Renal cortex interstitium (tissue), 15 donors: ENCODE measurements at places on chromosomes 16 and 17.
A peak's percentile ranks its signal among the peaks of the same experiment; 100 is the strongest.

GRCh38 chr17:75340631-75341030 is 51.4 kb upstream of the SLC25A19 start:
- DNase-seq = no peak

- DNase-seq = no peak
These were observed 15.6 kb downstream of the SLC7A6 start for GRCh38 chr16:68279726-68280558.

- no peak for DNase-seq
These were observed 44.0 kb downstream of the SREBF1 start for GRCh38 chr17:17792551-17793377.

GRCh38 chr17:77487677-77488530 is 347.1 kb downstream of the SEC14L1 start:
- no peak for DNase-seq

GRCh38 chr17:37239690-37240334 is 136.0 kb upstream of the C17orf78 start:
- no peak for DNase-seq

GRCh38 chr17:40309031-40309948 is at the start of gene RARA:
Gene RARA (plus strand): TSS chr17:40309180. CDS start chr17:40331219, 22,039 bp downstream.
- DNase-seq = no peak

GRCh38 chr17:82599674-82600661 is 48.3 kb downstream of the WDR45B start:
- DNase-seq = no peak

DNA sequence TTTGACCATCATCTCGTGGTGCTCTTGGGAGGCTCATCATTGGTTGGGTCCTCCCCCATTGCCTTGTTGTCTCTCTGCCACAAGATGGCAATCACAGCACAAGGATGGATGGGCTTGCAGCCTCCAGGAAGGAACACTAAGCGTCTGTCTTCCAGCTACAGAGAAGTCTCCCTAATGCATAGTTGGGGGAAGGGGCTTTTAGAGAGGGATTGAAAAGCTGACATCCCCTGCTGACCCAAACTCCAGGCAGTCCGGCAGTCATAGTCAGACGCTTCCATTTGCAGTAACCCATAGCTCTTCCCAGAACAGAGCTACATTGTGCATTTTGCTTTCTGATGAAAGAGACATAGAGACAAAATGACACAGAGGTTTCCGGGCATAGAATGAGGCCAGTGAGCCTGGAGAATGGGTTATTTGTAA is 111.4 kb downstream of the UTP18 start:
- peak; percentile 36 for DNase-seq
